ENCODE measurements at places on chromosomes 2 and 18.

- DNase-seq: no peak
Measured at GRCh38 chr2:24821433-24821891, 28.2 kb downstream of the CENPO start.

- DNase-seq: no peak
Measured at GRCh38 chr2:79580175-79580574, 67.3 kb downstream of the CTNNA2 start.

DNA sequence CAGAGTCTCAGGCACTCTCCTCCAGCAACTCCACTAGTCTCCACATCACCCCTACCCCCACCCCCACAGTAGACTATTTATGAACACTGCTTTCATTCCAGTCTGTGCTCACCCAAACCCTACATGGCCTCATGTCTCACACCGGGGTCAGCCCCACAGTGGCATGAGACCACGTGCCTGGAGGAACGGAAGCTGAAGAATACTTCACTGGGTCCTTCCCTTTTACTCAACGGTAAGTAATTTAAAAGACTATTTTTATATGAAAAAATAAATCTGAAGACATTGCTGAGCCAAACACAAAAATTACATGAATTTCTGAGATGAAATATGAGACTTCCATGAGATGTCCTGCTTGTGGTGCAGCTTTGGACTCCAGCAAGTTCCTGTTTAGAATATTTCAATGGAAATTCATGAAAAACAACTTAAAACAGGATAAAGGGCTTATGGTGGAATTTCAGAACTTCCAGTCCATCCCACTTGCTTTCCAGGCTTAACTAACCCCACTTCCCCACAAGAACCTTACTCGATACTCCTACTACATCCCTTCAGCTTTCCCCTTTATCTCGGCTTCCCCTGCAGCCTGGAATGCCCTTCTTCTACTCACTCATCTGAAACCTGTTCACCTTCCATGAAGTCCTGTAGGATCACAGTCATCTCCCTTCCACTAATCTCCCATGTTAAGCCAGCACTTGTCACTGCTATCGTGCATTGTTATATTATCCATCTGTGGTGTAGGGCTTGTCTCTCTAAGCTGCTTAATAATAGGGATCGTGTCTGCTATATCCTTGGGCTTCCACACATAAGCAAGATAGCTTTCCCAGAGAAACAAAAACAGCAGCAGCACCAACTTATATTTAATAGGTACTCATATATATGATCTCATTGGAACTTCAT lies 47.9 kb downstream of the SLC14A1 start:
- DNase-seq: no peak

DNA sequence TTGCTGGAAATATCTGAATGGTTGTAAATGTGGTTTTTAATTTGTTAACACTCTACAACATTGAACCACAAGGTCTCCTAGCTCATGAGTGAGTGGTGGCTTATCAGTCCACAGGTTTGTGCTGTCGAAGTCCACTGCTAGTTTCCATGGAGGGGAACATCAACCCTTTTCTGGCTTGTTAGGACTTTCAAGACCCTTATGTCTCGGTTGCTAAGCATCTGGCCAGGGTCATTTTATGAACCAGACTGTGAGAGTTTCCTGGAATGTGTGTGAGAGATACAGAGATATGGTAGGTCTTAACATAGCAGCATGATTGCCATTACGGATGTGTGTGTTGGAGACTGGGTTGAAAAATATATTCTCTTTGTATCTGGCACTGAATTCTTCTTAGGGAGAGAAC lies 36.9 kb downstream of the KCNE4 start:
- DNase-seq: no peak

- DNase-seq: no peak
Measured at GRCh38 chr2:63642946-63643345, 54.2 kb downstream of the MDH1 start.

DNA sequence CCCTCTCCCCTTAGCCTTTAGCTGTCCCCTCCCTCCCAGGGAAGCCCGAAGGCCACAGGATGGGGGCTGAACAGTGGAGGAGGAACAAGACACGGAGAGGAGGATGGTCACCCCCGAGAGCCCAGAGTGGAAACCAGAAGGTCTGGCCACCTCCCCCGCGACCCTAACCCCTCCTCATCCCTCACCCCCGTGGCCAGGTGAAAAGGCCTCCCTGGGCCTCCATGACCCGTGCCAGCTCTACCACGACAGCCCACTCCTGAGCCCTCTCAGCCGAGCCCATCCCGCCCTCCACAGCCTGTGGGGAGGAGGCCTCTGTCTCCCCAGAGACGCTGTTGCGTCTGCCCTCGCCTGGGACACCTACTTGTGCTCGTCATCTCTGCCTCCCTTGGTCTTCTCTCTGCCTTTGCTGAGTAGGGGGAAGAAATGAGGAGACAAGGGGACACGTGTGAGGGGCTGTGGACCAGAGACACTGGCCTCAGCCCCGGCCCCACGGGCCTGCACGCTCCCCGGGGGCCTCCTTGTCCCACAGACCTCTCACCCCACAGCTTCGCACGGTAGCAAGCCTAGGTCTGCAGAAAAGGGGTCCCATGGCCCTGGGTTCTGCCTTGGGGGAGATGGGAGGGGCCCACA lies 32.5 kb upstream of the OTOF start:
- DNase-seq: no peak

GRCh38 chr18:13712400-13713131 lies 13.8 kb downstream of the FAM210A start:
- no peak for DNase-seq

- no peak for DNase-seq
Measured at GRCh38 chr2:51795248-51795888, 763.4 kb upstream of the NRXN1 start.

DNA sequence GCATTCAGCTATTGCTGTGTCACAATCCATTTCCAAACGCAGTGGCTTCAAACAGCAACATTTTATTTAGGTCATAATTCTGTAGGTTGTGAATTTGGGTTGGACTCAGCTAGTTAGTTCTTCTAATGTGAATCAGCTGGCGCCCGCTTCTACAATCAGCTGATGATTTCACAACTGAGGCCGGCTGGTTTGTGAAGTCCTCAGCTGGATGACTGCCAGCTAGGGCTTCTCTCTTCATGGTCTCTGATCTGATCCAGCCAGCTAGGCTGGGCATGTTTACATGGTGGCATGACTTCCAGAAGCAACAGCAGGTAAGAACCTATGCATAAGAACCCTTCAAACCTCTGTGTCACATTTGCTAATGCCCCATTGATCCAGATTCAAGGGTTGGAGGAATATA lies 172.0 kb downstream of the SLC4A10 start:
- DNase-seq: no peak

- no peak for DNase-seq
Measured at GRCh38 chr2:150160058-150160457, 327.4 kb downstream of the RND3 start.

- no peak for DNase-seq
Measured at GRCh38 chr18:50107468-50107977, 87.4 kb downstream of the MYO5B start.

DNA sequence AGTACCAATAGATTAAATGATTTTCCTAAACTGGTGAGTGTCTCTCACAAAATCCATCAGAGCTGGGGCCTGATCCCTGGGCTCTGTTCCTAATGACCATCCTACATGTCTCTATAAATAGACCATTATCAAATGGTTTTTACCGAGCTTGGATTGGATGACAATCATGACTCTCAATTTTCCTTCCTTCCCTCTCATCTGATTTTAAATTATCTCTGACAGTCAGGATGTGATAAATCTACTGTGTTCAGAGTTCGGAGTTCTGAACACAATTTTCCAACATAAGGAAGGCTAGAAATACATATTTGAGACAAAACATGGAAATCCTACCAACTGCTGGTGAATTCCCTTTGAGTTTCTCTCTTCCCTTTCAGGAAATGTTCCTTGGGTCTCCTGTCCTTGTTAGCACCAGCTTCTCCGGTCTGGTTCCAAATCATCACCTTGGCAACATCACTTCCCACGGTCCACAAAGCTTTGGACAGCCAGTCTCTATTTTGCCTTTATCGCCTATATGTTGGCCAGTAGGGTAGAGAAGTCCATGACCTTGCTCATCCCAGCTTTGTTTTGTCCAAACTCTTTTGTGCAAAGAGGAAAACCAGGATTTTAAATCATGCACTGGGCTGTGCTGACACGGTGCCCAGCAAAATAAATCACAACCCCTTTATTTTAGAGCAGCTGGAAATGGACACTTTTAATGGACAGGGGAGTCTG lies 139.6 kb upstream of the ITGA6 start:
- DNase-seq: no peak

GRCh38 chr18:52537261-52537660 lies 197.3 kb downstream of the DCC start:
- DNase-seq: no peak

DNA sequence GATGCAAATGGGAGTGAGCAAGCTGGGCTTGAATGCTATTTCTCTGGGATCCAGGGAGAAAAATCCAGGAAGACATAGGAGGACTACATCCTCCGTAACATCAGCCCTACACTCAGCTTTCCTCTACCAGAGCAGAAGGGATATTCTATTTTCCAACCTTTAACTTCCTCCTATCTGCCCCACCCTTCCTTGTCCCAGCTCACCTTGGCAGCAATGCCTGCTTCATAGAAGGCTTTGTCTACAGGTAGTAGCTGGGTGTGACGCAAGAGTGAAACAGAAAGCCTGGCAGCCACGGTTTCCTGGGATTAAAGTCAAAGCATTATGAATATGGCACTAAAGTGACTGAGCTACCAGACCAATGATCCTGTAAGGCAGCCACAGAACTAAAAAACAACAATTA lies 3.9 kb downstream of the KRTCAP3 start:
- no peak for DNase-seq

- no peak for DNase-seq
Measured at GRCh38 chr18:23307567-23308295, 145.4 kb upstream of the RIOK3 start.
